ENCODE measurements at places on chromosomes 4 and X.

GRCh38 chr4:53055274-53055673, 193.2 kb downstream of the RASL11B start:
- no peak for DNase-seq

- DNase-seq: no peak
These were observed 128.0 kb downstream of the AFAP1 start for GRCh38 chr4:7811536-7812191.

GRCh38 chr4:119040694-119041185, 94.9 kb upstream of the MYOZ2 start:
- no peak for DNase-seq

GRCh38 chr4:154464654-154465053, 26.9 kb downstream of the DCHS2 start:
- DNase-seq: no peak

- DNase-seq: peak; percentile 32
These were observed 34.0 kb upstream of the GYPA start for GRCh38 chr4:144174401-144175067.

- DNase-seq: peak; percentile 41
These were observed 36.0 kb upstream of the MXD4 start for GRCh38 chr4:2297606-2298531.

DNA sequence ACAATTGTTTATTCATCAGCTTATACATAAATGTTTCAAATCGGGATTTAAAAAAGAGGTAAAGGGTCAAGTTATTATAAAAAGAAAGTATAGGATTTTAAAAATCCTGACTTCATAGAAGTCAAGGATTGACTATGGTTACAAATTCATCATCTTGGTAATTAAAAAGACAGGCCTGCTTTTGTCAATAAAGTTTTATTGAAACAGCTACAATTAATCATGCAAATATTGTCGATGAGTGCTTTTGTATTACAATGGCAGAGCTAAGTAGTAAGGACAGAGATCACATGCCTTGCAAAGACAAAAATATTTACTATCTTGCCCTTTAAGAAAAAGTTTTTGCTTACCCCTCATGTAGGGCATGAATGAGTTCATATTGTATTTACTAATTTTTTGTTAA, 595.4 kb downstream of the IL15 start:
- DNase-seq: no peak

DNA sequence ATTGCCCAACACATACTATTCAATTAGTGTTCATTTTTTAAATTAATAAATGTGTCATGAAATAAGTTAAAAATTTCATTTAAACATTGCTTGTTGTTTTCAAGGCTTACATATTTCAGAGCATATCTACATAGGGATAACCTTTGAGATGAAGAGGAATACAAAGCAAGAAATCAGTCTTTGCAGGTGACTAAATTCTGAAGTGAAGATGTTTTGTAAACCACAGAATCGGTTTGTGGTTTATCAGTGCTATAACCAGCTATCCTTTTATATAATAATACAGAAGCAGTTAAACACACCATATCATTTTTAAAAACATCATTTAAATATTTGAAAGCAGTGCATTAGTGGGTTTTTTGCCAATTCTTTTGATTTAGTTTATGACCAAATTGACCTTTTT, 26.9 kb downstream of the FAM241A start:
- no peak for DNase-seq

GRCh38 chr4:86007042-86007441, 352.8 kb downstream of the MAPK10 start:
- DNase-seq: no peak

DNA sequence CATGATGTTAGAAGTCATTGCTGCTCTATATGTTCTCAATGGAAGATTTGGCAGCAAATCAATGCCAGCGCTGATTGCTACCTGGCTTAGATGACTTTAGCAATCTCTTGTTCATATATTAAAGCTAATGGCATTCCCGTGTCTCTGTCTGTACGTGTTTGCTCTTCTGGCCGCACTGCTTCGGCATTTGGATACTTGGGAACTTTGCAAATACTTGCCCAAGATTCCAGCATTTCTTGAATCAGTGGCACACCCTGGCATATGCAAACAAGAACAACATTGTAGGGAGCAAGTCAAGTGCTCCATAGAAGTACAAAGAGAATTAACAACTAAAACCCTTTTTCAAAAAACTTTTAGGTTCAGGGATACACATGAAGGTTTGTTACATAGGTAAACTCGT, 128.9 kb upstream of the TMEM164 start:
- no peak for DNase-seq

- DNase-seq: no peak
These were observed 29.8 kb downstream of the SGMS2 start for GRCh38 chr4:107854356-107855022.

GRCh38 chr4:152363086-152363485, 172.8 kb downstream of the FBXW7 start:
- no peak for DNase-seq

- DNase-seq: no peak
These were observed 257.4 kb downstream of the NLGN4X start for GRCh38 chrX:5971300-5971699.

GRCh38 chrX:132472397-132472796, 16.4 kb downstream of the MBNL3 start:
- DNase-seq: no peak

DNA sequence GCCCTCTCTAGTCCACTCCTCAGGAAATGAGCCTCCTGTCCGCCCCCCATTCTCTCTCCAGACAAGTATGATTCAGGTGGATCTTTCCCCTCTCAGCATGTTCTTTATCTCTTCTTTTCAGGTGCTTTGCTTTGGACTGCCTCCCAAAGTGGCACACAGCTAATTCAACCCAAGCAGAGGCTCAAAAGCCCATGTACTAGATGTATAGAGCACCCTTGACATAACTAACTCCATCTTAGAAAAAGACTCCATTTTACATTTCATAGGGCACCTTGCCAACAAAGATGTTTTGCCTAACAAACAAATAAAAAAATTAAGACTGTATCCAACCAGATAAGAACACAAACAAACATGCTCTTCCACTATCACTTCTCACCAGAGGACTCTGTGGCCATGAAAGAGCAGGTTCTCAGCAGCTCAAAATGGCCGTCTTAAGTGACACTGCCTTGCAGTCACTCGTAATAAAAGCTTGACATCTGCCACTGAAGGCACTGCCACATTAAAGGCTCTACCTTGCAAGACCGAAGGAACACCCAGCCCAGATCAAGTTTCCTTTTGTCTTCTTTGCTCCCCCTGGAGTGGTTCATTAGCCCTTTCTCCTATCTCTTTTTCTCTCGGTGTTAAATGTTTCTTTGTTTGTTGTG, 84.9 kb upstream of the TAB3 start:
- no peak for DNase-seq

DNA sequence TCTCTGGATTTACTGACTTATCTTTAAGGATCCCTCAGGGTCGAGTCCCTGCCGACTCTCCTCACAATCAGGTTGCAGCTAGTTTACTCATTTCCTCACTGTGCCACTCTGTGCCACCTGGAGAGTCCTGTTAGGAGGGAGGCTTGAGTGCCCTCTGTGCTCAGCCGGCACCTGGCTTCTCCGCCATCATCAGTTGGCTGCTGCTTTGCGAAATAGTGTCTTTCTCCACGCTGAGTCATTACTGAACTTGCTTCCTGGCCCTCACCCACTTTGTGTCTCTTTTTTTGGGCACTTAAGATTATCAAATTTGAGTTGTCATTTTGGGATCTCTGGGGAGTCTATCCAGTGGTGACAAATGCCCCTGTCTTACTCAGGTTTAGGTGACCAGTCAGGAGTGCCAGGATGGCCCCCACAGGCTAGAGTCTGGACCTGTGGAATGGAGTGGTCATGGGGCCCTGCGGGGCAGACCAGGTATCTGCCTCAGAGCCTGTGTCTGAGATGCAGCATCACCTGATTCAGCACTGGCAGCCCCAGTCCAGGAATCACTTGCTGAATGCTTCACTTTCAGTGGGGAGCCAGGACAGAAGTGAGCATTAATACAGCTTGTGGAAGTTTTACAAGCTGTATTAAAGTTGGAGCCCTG, 37.7 kb downstream of the JADE1 start:
- DNase-seq: no peak

GRCh38 chr4:27666943-27667342, 806.3 kb downstream of the STIM2 start:
- DNase-seq: no peak

GRCh38 chr4:38563707-38564495, 100.1 kb upstream of the KLF3 start:
- no peak for DNase-seq

DNA sequence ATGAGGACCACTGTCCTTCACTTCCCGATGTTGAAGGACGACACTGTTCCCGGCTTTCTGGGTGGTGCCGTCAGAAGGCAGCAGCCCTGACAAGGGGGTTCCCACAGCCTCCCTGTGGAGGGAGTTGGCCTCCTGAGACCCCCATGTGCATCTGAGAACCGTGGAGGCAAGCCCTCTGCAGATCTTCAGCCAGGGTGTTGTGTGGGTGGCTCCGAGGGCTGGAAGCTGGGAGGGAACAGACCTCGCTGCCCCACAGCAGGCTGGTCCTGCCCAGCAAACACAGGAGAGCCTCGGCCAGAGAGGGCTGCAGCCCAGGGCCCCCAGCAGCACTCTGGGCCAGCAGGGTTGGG, 16.2 kb downstream of the DGKQ start:
- no peak for DNase-seq

- DNase-seq: peak; percentile 53
These were observed 2.4 kb upstream of the RAB40AL start for GRCh38 chrX:102934624-102935023.

GRCh38 chrX:53376888-53377287, 45.6 kb downstream of the SMC1A start:
- no peak for DNase-seq

DNA sequence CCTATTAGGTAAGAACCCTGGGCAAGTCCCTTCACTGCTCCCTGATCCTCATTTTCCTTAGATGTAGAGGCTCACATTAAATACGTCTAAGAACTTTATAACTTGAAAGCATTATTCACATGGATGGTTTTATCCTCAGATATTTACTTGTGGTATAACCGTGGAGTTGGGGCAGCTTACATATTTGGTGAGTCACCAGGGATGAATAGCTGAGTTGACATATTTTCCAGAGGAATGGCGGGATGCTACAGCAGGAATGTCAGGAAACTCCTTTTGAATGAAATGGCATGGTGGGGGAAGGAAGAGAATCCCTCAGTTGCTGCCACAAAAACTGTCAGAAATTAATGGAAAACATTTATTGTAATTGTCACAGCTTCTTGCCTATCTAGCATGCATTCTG, 165.3 kb upstream of the RPS6KA3 start:
- DNase-seq: no peak
